Activated naive CD8-positive, alpha-beta T cell treated with anti-CD3 and anti-CD28 coated beads for 36 hours (primary cell): ENCODE measurements at places on chromosomes 7 and 10.

GRCh38 chr10:49550563-49550962 lies 11.6 kb upstream of the ERCC6 start:
- DNase-seq = no peak

GRCh38 chr10:116270771-116271592 lies 2.0 kb downstream of the GFRA1 start:
- DNase-seq = no peak

DNA sequence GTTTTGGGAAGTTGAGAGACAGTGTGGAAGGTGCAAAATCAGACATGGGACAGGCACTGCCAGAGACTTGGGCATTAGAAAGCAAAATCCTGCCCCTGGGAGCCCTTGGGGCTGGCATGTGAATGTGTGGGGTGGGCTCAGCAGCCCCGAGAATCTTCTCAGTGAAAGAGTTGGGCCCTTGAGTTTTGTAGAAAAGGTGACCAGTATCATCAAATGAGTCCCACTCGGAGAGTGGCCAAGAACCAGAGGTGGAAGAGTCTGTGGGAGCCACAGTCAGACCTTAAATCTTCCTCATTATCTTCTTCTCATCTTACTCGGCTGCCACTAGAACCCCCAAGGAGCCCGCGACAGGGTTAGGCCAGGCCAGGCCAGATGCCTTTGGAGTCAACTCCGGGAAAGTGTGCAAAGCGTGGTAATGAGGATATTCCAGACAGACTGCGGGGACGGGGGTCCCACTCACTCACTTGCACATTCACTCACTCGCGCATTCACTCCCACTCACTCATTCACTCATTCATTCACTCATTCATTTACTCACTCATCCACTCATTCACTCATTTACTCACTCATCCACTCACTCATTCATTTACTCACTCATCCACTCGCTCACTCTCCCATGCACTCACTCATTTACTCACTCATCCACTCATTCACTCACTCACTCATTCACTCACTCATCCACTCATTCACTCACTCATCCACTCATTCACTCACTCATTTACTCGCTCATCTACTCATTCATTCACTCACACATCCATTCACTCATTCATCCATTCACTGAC lies 74.9 kb downstream of the CARD11 start:
- DNase-seq = no peak

DNA sequence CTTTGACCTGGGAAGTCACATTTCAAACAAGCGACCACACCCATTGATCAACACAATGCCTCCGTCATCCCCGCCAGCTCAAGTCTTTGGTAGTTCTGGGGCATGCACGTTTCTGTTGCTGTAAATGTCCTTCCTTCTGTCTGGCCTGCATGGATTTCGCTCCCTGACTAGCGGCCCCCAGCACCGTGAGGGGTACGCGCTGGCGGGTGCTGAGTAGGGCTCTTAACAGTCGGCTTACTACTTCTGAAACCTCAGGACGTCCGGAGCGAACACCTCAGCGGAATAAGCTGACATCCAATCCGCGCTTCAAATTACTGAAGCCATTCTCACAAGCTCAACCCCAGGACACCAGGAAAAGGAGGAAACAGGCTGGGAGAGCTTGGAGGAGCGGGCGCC lies 505 bp downstream of the NUDCD3 start:
- DNase-seq = no peak

DNA sequence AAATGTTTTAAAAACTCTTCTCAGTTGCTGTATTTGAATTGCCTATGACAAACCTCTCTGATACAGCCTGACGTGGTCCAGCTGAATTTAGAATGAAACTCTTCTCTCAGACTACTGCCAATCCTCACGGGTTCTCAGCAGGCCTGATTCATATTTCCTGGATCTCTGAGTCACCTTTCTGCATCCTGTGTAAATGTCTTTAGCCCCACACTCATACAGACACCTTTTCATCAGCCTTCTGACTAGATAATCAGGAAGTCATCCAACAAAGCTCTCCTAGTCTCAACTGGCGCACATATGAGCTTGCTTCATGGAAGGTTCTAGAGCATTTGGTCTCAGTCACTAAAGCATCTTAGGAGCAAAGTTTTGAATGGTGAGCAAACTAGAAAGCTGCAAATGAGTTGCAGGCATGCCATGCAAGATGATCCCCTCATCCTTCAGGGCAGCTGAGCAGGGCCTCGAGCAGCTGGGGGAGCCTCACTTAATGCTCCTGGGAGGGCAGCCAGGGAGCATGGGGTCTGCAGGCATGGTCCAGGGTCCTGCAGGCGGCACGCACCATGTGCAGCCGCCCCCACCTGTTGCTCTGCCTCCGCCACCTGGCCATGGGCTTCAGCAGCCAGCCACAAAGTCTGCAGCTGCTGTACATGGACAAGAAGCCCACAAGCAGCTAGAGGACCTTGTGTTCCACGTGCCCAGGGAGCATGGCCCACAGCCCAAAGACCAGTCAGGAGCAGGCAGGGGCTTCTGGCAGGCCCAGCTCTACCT lies 182.8 kb downstream of the ARHGAP12 start:
- DNase-seq = peak; percentile 32

DNA sequence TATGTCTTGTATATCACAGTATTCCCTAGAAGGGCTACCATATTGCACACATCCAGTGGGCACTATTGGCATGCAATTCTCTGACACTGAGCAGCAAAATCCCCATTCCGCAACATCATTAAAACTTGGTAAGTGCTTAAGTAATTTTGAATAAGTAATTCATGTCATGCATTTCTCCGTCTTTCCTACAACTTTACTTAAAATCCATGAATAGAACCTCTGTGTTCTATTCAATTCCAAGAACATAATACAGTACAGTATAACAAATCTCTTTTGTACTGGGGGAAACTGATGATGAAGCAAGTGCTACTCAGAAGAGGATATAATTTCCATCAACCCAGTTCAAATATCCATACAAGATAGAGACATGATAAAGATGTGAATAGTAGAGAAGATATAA lies 80.9 kb upstream of the SEMA3C start:
- DNase-seq = no peak

DNA sequence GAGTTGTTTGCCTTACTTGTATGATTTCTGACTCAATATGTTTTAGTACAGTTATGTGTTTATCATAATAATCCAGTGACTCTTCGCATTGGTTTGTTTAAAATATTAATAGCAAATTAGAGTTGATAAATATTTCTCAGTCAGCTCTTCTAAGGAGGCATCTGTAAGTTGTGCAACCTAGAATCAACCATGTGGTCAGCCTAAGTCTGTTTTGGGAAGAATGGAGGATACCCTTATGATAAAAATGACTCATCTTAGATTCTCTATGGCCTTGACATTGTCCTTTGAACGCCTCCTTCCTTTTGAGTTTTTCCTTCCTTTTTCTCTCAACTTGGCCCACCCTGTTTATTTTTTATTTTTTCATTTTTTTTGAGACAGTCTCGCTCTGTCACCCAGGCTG lies 18.8 kb downstream of the DNAJC9 start:
- no peak for DNase-seq

DNA sequence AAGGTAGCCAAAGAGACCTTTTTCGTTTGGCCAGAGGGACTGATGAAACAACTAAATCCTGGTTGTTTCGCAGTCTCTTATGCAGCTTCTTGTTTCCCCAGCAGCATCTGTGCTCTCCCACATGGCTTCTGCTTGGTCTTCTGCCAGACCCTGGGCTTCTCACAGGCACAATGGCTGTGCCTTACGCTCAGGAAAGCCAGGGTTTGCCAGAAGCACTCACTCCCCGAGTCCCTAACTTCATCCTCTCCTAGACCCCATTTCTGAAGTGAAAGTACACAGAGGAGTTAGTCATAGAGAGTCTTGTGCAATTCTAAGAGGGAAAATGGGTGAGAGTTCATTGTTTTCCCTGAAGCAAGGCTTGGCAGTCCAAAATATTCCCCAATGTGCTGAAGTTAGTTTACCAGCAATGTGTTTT lies 121.7 kb downstream of the EVX1 start:
- DNase-seq = no peak

GRCh38 chr7:99094401-99094800 lies 49.5 kb downstream of the SMURF1 start:
- no peak for DNase-seq

GRCh38 chr7:13312307-13312706 lies 624.9 kb downstream of the ARL4A start:
- DNase-seq = no peak

DNA sequence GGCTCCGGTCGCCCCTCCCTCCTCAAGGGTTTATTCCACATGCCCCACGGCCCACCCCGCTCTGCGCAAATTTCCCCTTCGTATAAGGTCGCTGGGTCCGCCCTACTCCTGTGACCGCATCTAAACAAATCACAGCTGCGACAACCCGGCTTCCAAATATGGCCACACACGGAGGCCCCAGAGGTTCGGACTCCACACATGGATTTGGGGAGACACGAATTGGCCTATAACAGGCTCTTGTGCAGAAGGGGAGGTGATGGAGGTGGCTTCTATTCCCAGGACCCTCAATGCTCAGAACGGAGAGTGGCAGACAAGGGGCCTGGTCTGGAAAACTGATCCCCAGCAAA lies 90.1 kb downstream of the FOXL3 start:
- DNase-seq = no peak

GRCh38 chr7:2966466-2967078 lies 77.1 kb downstream of the CARD11 start:
- DNase-seq = no peak

GRCh38 chr10:110502851-110503301 lies 5.2 kb downstream of the DUSP5 start:
- no peak for DNase-seq

GRCh38 chr10:59635502-59636290 lies 74.0 kb downstream of the SLC16A9 start:
- DNase-seq = no peak

- DNase-seq = no peak
Measured at GRCh38 chr7:157682064-157682945, 345.5 kb downstream of the DNAJB6 start.

DNA sequence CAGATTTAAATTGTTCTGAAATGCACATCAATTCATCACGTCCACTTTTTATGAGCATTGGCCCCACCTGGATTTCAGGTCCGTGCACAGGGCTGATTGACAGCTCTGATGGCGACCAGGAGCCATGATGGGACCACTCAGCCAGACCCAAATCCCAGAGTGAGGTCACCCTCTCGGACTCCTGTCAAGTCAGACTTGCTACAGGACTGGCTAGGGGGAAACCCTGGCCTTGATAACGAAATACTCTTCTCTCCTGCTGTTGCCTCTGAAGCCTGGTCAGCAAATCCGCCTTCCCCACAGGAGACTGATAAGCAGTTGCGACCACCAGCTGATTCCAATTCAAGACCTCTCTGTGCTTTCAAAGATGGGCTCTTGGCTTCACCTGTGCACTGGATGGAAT lies 76.4 kb downstream of the CARD11 start:
- no peak for DNase-seq

DNA sequence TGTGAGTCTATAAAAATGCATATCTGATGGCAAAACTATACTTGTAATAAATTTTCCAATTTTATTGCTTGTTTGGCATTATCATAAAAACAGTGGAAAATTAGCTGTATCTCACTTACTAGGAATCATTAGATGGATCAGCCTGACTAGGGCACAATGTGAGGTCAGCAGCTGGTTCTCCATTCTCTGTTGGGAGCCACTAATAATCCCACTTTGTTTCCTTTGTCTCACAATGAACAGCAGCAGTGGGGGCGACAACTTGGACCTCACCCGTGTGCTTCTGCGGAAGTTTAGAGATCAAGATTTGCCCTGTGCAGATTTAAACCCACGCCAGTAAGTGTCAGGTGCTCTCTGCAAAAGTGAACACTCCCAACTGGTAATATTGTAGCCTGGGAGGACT lies 295.5 kb downstream of the ABCA13 start:
- no peak for DNase-seq

DNA sequence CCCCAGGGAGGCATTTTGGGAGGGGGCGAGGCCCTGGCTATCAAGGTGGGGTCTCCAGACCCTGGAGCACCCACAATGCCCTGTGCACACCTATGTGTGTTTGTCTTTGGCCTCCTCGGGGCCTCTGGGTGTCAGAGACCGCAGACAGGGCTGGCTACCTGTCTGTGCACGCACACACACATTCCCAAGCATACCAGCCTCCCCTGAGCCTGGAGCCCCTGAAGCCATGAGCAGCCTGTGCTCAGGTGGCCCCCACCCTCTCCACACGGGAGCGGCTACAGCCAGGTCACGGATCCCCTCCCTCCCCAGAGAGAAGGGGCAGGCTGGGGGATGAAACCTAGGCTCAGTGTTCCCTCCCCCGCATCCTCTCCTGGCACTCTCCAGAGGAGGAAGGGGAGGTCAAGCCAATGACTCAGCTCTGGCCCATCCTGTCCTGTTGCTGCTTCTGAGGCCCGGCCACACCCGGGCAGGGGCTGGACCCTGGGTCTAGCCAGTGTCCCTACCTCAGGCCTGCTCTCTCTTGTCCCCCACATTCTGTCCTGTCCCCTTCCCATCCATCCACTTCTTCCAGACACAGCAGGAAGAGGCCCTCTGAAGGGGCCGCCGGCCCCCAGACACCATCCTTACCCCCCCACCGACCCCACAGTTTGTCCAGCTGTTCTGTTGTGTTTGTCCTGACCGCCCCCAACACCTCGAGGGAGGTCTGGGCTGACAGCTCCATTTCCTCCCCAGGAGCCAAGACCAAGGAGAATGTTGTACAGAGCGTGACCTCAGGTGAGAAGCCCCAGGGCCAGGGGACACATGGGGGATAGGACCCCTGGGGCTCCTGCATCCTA lies 720 bp downstream of the SNCG start:
- no peak for DNase-seq

DNA sequence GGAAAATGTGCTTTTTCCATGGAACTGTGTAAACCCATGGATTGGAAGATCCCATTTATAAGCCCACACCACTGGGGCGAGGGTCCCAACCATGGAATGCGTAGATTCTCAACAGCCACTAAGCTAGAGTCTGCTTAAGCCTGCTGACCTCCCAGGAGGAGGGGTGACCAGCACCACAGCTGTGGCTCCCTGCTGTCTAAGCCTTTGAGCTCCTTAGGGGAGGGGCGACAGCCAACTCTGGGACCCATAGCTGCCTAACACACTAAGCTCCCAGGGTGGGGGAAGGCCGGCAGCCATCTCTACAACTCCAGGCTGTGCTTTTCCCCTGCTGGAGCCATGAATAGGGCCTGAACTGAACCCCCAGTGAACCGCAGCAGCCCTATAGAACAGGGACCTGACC lies 249.8 kb upstream of the HPS1 start:
- no peak for DNase-seq

GRCh38 chr7:69602522-69602921 lies 4.2 kb downstream of the AUTS2 start:
- DNase-seq = no peak

- DNase-seq = no peak
Measured at GRCh38 chr7:136502162-136502561, 366.3 kb upstream of the CHRM2 start.

DNA sequence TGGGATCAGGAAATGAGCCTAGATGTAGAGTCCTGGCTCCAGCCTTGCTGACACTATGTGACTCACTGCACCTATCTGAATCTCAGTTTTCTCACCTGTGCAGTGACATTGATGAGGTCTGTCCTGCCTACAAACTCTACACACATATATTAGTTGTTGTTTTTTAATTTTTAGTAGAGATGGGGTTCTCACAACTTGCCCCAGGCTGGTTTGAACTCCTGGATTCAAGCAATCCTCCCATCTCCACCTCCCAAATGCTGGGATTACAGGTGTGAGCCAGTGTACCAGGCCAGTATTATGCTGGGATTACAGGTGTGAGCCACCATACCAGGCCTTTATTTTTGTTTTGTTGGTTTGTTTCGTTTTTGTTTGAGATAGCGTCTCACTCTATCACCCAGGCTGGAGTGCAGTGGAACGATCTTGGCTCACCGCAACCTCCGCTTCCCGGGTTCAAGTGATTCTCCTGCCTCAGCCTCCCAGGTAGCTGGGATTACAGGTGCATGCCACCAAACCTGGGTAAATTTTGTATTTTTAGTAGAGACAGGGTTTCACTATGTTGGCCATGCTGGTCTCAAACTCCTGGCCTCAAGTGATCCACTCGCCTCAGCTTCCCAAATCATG lies 11.8 kb upstream of the DDIT4 start:
- DNase-seq = no peak
